ENCODE measurements at places on chromosomes 4 and X. TPM values are rescaled to one million over a fixed set of nuclear protein-coding genes. Genes with fewer than 3 reads are reported as not detected.
A peak's percentile ranks its signal among the peaks of the same experiment; 100 is the strongest.

PRDM8 gene
- total RNA-seq, result 20.0 TPM

GRCh38 chr4:154743683-154744340, at the start of gene LRAT:
TSS of gene LRAT (plus strand) at chr4:154744000. CDS start at chr4:154744327, 327 bp downstream.
- H3K27me3 ChIP-seq, result peaks cover 84% of the 10 kb centered on the region
- H3K4me3 ChIP-seq, result peak within 1 kb of the TSS; percentile 94
- peaks cover 13% of the 10 kb centered on the region for H3K4me1 ChIP-seq
- no peak for DNase-seq
- peak within 1 kb of the TSS; percentile 45 for H3K27ac ChIP-seq

DNA sequence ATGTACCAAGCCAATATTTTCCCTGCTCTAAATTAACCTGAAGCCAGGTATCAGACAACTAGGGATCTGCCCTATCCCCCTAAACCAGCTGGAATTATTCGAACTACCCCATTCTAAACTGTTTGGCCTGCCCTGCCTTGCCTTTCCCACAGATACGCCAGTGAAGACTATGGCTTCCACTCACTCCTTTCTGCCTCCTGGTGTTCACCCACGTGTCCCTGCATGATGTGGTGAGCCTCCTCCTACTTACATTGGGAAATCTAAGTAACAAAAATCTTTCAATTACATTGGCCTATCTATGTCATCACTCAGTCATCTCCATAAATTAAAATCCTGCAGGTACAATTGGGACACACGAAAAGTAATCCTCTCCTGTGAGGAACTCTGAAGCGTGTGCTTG, 6.1 kb upstream of the LDOC1 start:
- no peak overlapping the region for H3K27ac ChIP-seq
- H3K4me3 ChIP-seq, result no peak overlapping the region
- no peak for DNase-seq

GRCh38 chr4:128558896-128559679, 250.4 kb upstream of the JADE1 start:
- no peak overlapping the region for H3K4me3 ChIP-seq
- peak overlapping the region; percentile 32 for H3K27ac ChIP-seq
- DNase-seq, result no peak
- peaks cover 5% of the 10 kb centered on the region for H3K27me3 ChIP-seq
- peaks cover 6% of the 10 kb centered on the region for H3K4me1 ChIP-seq

ATP8A1 gene
- 43.3 TPM for total RNA-seq

GRCh38 chr4:31100536-31100935, 380.4 kb downstream of the PCDH7 start:
- H3K27me3 ChIP-seq, result no peaks in the 10 kb centered on the region
- no peaks in the 10 kb centered on the region for H3K36me3 ChIP-seq

PABPC4L gene
- not detected for total RNA-seq
